ENCODE measurements at places on chromosomes 16 and 17.

DNA sequence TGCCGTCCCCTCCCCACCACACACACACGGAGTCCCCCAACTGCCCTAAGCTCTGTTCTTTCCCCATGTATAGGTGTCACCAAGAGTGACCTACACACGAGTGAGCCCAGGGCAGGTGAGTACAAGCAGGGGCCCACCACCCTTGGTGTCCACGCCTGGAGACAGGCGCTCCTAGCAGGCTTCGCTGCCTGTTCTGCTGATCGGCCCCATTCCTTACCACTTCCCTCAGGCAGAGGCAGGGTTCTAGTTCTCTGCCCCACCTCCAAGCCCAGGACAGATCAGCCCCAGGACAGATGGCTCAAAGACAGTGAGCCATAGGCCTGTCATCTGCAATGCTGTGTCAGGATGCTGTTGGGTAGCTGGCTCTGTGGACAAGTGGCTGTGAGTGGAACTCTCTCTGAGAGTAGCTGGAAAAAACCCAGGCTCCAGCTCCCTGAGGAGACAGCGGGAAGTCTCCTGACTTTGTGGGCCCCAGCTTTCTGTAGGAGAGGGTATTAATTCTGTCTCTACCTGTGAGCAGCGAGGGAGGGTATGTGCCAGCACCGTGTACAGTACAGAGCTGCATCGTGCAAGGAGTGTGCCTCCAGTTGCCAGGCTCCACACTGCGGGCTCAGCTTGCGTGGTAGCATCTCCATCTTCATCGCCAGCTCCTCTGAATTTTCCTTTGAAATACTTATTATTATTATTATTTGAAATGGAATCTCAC lies 897 bp downstream of the TP53I13 start:
- DNase-seq: no peak

DNA sequence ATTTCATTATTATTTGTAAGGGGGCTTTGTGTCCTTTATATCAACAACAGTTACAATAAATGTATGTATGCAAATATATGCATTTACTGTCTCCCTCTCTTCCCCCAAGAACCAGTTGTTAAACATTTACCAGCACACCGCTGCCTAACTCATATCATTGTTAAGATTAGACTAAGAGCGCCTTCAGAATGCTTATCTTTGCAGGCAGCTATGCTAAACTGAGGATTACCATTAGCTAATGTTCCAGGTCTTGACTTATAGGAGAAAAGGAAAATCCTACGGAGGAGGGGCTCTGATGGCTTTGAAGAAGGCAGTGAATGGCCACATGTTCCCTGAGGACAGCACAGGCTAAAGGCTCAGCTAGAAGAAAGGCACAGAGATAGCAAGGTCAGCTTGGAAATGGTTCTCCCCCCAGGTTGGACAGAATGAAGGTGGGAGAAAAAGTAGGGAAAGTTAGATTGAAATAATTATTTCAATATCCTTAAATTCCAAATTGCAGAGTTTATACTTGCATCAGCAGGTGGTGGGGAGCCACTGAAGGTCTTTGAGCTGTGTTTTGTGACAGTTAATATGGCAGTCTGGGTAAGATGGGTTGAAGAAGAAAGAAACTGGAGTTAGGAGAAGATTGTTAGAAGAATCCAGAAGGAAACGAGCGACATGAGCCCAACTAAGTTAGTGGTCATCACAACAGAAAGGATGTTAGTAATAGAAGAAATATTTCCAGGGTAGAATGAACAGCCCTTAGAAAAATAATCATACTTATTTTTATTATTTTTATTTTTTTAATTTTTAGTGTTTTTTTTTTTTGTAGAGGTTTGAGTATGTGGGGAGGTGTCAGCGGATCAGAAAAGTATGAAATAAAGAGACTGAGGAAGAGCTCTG lies 87.0 kb upstream of the MAF start:
- no peak for DNase-seq

DNA sequence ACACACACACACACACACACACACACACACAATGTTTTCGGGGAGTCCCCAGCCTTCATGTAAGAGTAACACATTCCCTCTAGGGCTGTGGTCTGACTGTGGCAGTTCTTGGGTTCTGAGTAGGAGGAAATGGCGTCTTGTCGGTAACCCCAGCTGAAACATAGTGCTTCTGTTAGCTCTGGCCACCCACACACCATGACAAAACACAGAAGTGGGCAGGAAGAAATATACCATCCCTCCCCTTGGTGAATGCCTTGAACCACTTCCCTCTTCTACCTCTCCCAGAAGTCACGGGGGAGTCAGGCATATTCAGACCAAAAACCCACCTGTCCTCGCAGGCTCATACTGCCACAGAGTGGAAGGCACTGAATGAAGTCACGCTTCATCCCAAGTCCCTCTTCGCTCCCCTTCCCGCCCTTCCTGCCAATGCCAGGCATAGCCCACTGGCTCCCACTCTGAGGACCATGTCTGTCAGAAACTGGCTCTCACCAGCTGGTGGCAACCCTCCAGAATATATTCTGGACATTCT lies 11.5 kb downstream of the SLC35B1 start:
- DNase-seq: no peak

GRCh38 chr16:30967795-30968194 lies 10.2 kb downstream of the SETD1A start:
- DNase-seq: no peak

DNA sequence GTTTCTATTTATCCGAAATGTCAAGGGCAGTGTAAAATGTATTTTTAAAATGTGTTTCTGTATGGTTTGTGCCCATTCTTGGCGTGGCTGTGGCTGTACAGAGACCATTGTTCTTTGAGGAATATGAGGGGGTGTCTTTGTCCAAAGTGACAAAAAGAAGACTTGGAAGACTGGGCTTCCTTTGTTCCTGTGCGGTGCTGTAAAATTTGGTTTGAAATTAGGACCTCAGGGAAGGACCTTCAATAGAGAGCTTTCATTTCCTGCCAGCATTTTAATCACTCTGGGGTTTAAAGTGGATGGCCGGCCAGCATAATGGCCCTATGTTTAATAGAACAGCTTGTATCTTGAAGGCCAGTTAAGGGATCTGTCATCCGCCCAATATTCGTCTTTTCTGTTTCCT lies 190.1 kb upstream of the TBX2 start:
- no peak for DNase-seq

Measured in germinal center (tissue), 1 donor.